ENCODE measurements at places on chromosomes 7 and 10. TPM values are rescaled to one million over a fixed set of nuclear protein-coding genes. Genes with fewer than 3 reads are reported as not detected.

Gene BPGM
- 18.4 TPM for total RNA-seq

Gene SEMA4G
- 0.59 TPM for total RNA-seq

Gene HOXA10
- total RNA-seq: 9.9 TPM

Gene CLEC2L
- total RNA-seq: not detected

Gene RBP4
- total RNA-seq: 0.73 TPM

Gene SPDYE2B
- total RNA-seq: not detected

Gene CYP3A5
- total RNA-seq: 4.0 TPM

Gene TDRD1
- 3.3 TPM for total RNA-seq

Gene SLC13A1
- total RNA-seq: not detected

Gene TMEM270
- not detected for total RNA-seq

Gene TFPI2
- 369 TPM for total RNA-seq

Gene STK31
- total RNA-seq: not detected

Gene LIPK
- not detected for total RNA-seq

Gene CLCN1
- not detected for total RNA-seq

Gene EN2
- not detected for total RNA-seq

Gene AKR1C4
- total RNA-seq: not detected

Gene OR2A12
- not detected for total RNA-seq

Gene FXYD4
- not detected for total RNA-seq

Gene GIMAP1
- total RNA-seq: not detected

Gene MGMT
- total RNA-seq: 19.4 TPM

Gene CRYGN
- total RNA-seq: under 0.01 TPM

Gene SUV39H2
- total RNA-seq: 15.8 TPM

Gene EPHA1
- not detected for total RNA-seq

Gene SCART1
- 1.6 TPM for total RNA-seq

Gene PBLD
- 2.2 TPM for total RNA-seq

Gene ACTL6B
- total RNA-seq: not detected

Gene C10orf53
- total RNA-seq: not detected

Gene AGR3
- not detected for total RNA-seq

Gene COBL
- under 0.01 TPM for total RNA-seq

Gene DPCD
- total RNA-seq: 25.6 TPM

Gene CHCHD3
- total RNA-seq: 102 TPM

Gene HYAL4
- not detected for total RNA-seq

Gene HOGA1
- 2.5 TPM for total RNA-seq

Measured in subcutaneous preadipocyte (primary cell).